ENCODE measurements at places on chromosomes 12 and 14.
A peak's percentile ranks its signal among the peaks of the same experiment; 100 is the strongest.

DNA sequence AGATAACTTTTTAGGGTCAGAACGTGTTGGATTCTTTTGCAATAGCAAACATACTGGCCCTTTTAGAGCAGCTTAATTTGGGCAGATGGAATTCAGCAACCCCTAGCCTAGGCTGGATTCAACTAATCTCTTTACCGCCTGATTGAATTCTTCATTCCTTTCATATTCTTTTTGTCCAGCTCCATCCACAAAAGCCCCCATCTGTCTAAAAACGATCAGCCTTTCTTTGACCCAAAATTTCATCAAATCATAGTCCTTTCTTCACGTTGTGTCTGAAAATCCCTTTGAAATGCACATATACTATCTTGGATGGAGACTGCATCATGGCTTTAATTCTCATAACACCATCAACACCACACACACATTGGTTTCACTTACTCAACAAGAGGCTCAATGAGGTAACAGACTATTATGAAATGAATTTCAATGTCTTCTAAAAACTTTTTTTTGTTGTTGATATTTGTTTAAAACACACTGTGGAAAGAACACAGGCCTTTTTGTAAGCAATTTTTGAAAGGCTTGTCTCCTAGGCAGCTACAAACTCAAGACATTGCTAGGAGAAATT is 128.0 kb upstream of the EEA1 start:
- DNase-seq, result no peak

GRCh38 chr14:102469261-102469660 is 40.3 kb downstream of the ANKRD9 start:
- no peak for DNase-seq

- DNase-seq, result peak; percentile 42
Measured at GRCh38 chr14:64726585-64726890, 22.3 kb downstream of the PLEKHG3 start.

DNA sequence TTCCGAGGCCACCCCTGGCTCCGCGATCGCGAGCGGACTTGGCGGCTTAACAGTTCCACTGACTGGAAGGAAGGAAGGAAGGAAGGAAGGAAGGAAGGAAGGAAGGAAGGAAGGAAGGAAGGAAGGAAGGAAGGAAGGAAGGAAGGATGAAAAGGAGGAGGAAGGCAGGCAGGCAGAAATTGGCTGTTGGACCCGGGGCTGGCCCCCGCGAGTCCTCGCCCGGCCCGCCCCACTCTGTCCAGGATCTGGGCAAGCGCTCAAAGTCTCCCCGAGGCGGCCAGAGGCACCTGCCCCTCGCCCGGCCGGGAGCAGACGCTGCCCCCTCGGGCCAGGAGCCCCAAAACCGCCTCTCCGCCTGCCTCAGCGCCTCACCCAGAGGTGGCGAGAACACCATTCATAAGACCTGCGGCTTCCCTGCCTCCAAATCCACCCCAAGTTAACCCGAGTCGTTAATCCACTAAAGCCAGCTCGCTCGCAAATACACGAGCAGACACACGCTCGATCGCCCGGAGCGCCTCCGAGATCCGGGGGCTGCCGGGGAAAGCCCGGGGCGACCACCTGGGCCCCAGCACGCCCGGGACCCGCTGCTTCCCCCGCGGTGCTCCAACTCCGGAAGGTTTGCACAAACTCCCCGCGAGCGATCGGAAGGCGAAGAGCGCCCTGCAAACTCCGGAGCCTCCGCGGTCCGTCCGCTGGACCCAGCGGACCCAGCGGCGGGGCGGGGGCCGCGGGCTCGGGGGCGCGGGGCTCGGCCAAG is 844 bp downstream of the DPF3 start:
- DNase-seq, result peak; percentile 59

DNA sequence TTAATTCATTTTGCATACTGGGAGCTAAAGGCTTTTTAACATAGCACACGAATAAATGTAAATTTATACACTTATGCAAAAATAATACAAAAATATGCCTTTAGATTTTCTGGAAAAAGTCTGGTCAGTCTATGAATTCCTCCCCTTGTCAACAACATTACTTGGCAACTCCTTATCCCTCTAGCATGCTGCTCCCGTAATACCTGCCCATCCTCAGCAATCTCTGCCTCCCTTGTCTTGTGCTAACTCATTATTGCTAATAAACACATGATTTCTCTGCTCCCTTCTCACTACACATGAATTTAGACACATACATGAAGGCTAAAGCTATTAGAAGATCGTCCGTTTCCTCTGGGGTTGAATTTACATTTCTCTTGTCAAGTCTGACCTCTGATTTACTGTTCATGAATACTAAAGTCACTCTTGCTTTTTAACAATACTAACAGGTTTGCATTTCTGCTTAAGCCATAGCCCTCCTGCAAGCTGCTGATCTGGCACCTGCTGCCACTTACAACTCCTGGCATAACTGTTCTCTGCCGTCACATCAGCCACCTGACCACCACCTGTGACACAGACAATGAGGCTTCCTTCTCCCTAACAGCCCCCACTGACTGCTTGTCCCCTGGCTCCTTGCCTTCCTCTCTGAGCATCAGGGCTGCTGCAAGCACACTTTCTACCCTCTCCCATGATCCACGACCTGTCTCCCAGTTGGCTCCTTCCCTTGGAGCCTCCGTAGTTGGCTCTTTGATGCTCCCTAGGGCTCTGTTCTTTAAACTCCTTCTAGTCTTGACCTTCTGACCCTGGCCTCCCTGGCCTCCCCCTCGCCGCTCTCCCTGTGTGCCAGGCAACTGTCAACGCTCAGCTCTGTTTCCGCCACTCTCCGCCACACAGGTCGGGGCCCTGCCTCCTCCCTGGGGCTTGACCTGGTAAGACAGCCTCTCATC is 177.6 kb downstream of the CALM1 start:
- no peak for DNase-seq

DNA sequence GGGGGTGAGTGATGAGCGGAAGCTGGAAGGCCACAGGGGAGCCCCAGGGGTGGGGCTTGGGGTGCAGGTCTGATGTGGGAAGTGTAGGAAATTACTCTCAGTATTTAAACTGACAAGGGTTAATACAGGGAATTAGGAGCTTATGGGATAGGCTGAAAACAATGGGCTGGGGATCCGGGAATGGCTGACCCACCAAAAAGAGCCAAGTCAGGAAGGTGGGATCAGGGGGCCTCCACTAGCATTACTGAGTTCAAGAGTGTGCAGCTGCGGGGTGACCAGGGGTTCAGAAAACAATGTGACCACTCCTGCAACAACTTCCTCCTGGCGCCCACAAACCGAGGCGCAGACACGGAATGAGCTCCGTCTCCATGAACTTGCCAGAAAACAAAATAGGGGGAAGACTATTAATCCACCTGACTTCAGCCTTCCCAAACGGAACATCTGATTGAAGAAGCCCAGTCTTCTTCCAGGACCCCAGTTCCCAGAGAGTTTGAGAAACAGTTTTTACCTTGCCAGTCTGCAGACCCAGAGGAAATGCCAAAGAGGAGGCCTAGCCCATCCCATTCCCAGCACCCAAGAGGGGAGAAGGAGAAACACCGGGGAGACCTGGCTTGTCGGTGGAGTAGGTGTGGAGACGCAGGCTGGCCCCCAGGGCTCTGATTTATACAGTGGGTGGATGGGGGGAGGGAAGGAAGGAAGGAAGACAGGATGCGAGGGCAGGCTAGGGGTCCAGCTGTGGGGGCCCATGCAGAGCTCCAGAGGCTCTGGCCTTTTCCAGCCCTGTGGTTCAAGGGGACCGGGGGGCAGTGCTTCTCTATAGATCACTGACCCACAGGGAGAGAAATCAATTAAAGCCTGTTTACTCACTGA is 16.5 kb upstream of the YY1 start:
- no peak for DNase-seq

- no peak for DNase-seq
Measured at GRCh38 chr12:105548626-105549025, 218.1 kb downstream of the C12orf75 start.

- DNase-seq, result no peak
Measured at GRCh38 chr12:111747333-111747732, 19.4 kb upstream of the ALDH2 start.

GRCh38 chr14:30525833-30526232 is 33.1 kb upstream of the G2E3 start:
- DNase-seq, result no peak

DNA sequence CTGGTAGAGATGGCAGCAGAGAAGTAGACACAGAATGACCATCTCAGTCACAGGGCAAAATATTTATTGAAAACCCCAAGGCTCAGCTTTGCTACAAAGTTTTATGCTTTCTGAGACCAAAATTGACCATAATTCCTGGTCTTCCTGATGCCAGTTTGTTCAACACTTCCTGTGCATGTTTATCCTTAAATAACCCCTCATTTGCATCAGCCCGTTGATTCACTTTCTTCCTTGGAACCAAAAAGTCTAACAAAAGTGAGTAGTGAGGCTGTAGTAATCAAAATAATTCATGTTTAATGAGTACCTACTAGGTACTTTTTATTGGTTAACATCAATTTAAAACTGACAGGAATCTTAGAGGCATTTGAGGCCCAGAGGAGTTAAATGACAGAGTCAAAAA is 51.7 kb downstream of the TRHDE start:
- no peak for DNase-seq

DNA sequence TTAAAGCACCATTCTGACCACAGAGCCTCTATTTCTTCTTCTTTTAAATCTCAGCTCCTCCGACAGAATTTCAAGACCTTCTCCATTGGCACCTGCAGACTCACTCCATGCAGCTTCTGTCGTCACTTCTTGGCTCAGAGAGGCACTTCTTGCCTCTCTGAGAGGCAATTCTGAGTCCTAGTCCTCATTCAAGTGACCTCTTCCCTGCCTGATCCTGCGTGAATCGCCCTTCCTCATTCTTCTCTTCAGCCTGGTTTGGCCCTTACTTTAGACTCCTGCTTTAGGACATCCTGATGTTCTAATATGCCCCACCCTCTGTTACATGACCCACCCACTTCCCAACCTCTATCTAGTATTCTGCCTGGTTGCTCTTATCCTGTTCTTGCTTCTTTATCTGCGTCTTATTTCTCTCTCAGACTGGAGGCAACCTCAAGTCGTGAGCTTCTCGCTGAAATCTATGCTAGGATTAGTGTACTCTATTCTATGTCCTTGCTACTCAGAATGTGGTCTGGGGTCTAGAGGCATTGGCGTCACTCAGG is 55.6 kb upstream of the CISTR start:
- DNase-seq, result no peak

GRCh38 chr12:71411635-71412034 is 28.0 kb upstream of the LGR5 start:
- DNase-seq, result no peak

GRCh38 chr14:104771918-104772706 is 19.2 kb downstream of the SIVA1 start:
- DNase-seq, result no peak

DNA sequence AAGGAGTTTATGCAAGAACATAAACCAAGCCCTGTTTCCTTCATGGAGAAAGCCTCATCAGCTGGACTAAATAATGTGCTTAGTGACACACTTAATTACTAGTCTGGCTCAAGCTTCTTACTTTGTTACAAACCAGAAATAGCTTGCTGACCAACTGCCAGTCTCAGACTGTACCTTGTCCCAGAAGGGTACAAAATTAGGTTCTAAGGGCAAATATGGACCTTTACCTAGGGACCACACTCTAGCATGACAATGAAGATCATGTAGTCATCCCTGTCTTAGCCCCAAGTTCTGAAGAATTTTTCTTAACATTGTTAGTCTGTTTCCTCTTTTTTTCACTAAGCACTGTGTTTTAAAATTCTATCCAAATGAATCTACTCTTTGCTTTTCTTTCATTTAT is 2.2 kb downstream of the AMN1 start:
- no peak for DNase-seq

DNA sequence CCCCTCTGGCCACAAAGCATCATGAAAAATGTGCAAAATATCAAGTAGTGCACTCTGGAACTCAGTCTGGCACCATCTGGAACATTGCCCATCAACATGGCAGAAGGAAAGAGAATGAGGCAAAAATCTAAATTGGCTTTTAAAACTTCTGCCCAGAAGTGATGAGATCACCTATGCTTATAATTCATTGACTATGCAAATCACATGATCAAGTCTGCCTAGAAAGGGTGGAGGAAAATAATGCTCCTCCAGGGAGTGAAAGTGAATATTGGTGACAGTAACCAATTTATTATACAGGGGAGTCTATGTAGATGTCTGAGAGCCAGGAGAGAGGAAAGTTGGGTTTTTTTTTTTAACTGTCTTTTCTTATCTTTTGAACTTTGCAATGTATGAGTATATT is 73.3 kb upstream of the HIF1A start:
- no peak for DNase-seq

GRCh38 chr14:67141146-67141900 is 47.9 kb upstream of the GARIN2 start:
- no peak for DNase-seq

- no peak for DNase-seq
Measured at GRCh38 chr12:93540466-93540865, 32.0 kb upstream of the SOCS2 start.

- no peak for DNase-seq
Measured at GRCh38 chr12:3834774-3835173, 38.4 kb downstream of the PARP11 start.

DNA sequence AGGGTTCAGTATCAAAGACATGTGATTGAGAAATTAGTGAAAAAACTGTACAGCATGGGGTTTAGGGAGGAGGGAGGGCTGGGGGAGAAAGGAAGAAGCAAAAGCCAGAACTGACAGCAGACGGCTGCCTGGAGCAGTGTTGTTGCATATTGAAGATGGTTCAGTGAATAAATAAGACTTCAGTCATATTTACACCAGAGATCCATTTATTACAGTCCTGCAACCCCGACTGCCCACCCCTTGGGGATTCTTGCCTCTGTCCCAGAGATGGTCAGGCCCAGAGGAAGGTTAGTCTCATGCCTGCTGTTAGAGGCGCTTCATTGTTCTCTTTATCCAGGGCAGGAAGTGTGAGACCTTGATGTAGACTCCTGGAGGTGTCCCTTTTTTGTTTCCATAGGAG is 3.2 kb downstream of the GZMH start:
- no peak for DNase-seq

DNA sequence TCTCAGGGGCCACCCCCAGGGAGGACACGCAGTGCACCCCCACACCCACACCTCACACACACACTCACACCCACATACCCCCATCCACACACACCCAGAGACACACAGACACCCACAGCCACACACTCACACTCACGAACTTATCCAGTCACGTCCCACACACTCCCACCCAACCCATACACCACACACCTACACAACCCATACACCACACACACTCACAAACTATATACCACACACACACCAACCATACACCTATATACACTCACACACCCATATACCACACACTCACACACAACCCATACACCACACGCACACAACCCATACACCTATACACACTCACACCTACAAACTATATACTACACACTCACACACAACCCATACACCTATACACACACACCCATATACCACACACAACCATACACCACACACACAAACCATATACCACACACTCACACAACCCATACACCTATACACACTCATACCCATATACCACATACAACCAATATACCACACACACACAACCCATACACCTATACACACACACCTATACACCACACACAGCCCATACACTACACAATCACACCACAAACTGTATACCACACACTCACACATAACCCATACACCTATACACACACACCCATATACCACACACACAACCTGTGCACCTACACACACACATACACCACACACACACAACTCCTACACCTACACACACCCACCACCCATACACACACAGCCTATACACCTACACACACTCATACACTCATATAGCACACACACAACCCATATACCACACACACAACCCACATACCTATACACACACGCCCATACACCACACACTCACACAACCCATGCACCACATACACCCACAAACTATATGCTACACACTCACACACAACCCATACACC is 42.7 kb downstream of the TMEM121 start:
- DNase-seq, result no peak

Measured in activated T-cell treated with anti-CD3 and anti-CD28 coated beads, Interleukin-2, amount 50 U/mL, for 48 hours (primary cell).